ENCODE measurements at places on chromosomes 13 and 19. TPM values are rescaled to one million over a fixed set of nuclear protein-coding genes. Genes with fewer than 3 reads are reported as not detected.
A peak's percentile ranks its signal among the peaks of the same experiment; 100 is the strongest.

GRCh38 chr19:51372649-51373504 lies at the start of gene NKG7:
Gene NKG7, minus strand, starts transcription at chr19:51372654. Its CDS starts 119 bp downstream, at chr19:51372535.
- no peak for DNase-seq

GRCh38 chr19:9586764-9587163 lies 2.5 kb upstream of the ZNF121 start:
- DNase-seq, result peak; percentile 51

- DNase-seq, result no peak
Measured at GRCh38 chr13:106329941-106330340, 205.5 kb downstream of the EFNB2 start.

DNA sequence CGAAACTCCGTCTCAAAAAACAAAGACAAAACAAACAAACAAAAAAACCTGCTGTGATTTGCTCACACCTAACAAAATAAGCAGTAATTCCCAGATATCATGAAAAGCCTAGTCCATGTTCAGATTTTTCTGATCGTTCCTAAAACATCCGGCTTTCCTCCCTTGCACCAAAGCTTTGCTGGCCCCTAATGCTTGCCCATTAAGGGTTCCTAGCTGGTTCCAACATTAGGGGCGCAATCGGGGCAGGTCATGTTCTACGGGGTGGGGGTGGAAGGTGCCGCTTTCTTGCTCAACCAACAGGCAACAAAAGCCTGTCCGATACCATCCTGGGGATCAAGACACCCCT lies 25.5 kb upstream of the FXYD3 start:
- no peak for DNase-seq

Gene TSPAN16
- total RNA-seq, result not detected

Gene ATP7B
- total RNA-seq, result 19.6 TPM

- peak; percentile 10 for DNase-seq
Measured at GRCh38 chr19:7450243-7451223, 38.3 kb downstream of the PEX11G start.

Gene GGN
- total RNA-seq, result 1.4 TPM

DNA sequence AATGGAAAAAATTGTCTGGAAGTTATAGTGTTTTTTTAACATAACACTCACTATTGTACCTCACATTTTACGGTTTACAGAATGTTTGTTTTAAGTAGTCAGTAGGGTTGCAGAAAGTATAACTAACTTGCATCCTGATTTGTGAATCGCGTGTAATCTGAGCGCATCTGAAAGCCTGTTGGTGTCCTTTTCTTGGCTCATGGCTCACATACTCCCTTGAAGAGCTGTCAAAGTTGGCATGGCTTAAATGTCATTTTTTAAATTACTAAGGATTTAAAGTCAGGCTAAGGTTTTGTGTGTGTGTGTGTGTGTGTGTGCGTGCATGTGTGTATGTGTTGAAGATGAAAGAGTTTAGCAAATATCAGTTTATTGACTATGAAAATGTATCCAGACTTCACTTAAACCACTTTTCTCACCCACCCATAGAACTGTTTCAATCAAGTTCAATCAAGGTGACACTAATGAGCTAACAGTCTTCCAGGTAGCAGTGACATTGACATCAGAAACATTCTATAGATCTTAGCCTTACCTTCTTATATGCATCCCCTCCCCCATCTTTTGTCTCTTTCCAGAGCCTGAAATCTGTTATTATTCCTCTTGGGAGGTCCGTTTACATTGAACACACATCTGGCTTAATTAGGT lies 480.4 kb upstream of the SGCG start:
- DNase-seq, result no peak

- no peak for DNase-seq
Measured at GRCh38 chr19:12581100-12581499, 29.5 kb downstream of the ZNF490 start.

- no peak for DNase-seq
Measured at GRCh38 chr19:11448923-11449554, 13.6 kb downstream of the PRKCSH start.

DNA sequence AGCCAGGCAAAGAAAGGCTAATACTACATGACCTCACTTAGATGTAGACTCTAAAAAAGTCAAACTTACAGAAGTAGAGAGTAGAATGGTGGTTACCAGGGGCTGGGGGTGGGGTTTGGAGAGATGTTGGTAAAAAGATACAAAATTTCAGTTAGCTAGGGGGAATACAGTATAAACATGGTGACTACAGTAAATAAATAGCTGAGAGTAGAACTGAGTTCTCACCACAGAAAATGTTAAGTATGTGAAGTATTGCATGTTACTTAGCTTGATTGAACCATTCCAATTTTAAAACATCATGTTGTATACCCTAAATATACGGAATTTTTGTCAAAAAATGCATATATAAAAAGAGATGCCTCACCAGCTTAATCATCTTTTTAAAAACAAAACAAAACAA lies 67.5 kb upstream of the DOCK9 start:
- no peak for DNase-seq

DNA sequence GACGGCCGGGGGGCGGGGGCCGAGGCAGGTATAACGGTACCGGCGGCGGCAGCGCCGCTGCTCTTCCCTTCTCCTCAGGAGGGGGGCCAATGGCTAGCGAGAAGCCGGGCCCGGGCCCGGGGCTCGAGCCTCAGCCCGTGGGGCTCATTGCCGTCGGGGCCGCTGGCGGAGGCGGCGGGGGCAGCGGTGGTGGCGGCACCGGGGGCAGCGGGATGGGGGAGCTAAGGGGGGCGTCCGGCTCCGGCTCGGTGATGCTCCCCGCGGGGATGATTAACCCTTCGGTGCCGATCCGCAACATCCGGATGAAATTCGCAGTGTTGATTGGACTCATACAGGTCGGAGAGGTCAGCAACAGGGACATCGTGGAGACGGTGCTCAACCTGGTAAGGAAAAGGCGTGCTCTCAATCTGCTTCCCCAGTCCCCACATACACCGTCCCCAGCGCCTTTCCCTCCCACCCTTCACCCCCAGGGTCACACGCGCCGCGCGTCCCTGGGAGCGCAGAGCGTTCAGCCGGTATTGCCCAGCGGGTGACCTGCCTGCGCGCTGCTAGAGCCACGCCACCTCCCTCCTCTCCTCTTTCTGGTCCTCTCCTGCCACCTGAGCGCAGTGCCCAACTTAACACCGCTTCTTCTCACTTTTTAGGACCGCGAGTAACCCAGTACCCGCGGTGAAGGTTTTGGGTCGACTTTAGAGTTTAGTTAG lies 814 bp downstream of the NBEA start:
- no peak for DNase-seq

DNA sequence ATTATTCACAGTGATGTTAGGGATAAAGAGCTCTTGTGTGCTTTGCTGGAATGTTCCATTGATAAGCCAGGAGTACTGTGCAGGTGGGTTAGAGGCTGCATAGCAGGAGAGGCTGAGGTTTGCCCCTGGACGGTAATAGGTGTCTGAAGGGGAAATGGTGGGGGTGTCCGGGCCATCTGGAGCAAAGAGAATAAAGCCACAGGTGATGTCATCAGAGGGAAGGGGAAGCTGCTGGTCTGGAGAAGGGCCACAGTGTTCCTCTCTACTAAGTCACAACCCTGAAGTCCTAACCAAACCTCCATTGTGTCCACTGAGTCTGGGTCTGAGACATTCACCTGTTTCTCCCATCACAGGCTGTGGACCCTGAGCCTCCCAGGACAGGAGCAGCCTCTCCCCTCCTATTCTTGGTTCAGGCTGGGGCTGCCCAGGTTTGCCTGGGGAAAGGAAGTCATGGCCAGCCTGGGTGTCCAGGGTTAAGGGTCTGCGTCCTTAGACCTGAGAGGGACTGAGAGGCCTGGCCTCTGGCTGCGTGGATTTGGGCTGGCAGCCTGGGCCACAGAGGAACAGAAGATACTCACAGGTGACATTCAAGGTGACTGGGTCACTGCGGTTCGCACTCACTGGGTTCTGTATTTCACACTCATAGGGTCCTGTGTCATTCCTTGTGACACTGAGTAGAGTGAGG lies 6.8 kb downstream of the CEACAM1 start:
- DNase-seq, result no peak

- DNase-seq, result no peak
Measured at GRCh38 chr13:35954207-35954560, 177.0 kb downstream of the DCLK1 start.

Gene C2CD4C
- total RNA-seq, result 13.6 TPM

DNA sequence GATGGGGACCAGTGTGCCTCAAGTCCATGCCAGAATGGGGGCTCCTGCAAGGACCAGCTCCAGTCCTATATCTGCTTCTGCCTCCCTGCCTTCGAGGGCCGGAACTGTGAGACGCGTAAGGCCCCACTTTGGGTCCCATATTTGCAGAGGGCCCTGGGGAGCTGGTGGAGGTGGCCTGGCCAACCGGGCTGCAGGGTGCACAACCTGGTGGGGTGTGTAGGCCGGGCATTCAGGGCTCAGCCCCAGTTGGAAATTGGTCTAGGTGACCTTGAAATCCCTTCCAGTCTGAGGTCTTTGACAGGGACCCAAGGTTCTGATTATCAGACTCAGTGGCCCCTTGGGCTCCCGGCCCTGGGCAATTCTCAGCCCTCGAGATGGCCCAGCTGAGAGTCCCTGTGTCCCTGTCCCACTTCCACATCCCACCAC lies 8.3 kb downstream of the F7 start:
- DNase-seq, result no peak

DNA sequence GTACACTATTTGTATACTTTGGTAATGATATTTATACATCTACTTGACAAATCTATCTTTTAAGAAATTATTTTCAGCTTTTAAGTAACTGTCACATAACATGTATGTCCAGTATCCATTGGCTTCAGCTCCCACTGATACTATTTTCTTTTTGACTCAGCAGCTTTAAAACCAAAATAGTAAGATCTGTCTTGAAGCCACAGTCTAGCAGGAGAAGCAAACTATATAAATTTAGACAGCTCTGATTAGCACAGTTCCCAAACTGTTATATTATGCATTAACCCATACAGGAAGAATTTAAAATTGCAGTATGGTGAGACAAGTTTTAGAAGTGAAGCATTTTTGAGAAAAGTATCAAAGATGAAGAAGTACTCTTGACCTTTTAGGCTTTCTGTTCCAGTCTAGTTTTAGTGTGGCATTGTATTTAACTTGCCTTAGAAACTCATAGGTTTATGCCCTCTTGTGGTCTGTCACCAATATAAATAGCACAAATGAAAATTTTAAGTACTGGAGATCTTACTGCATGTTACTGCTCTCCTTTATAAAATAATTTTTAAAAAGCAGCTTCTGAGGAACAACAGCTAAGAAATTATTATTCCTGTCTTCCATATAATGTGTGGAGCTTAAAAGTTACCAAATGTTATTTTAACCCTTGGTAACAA lies 24.7 kb downstream of the URI1 start:
- DNase-seq, result no peak

- DNase-seq, result no peak
Measured at GRCh38 chr19:18895038-18895823, 727 bp downstream of the CERS1 start.
